ENCODE measurements at places on chromosomes 16 and 17.

- peak; percentile 35 for DNase-seq
Measured at GRCh38 chr17:8691931-8692330, 52.7 kb downstream of the CCDC42 start.

DNA sequence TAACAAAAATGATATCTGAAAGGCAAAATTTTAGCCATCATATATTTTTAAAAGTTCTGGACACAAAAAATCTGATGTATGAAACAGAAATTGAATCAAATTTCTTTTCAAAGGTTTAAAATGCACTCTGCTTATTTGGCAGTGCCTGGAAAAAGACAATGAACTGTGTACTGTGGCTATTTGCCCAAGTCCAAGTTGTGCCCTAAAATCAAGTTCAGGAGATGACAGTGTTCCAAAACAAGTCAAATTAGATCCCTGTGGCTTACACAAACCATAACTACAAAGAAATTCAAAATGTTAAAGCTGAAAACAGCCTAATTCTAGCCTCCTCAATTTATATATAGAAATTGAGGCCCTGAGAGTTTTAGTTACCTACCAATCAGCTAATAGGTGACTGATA is 25.6 kb downstream of the CMC2 start:
- no peak for DNase-seq

DNA sequence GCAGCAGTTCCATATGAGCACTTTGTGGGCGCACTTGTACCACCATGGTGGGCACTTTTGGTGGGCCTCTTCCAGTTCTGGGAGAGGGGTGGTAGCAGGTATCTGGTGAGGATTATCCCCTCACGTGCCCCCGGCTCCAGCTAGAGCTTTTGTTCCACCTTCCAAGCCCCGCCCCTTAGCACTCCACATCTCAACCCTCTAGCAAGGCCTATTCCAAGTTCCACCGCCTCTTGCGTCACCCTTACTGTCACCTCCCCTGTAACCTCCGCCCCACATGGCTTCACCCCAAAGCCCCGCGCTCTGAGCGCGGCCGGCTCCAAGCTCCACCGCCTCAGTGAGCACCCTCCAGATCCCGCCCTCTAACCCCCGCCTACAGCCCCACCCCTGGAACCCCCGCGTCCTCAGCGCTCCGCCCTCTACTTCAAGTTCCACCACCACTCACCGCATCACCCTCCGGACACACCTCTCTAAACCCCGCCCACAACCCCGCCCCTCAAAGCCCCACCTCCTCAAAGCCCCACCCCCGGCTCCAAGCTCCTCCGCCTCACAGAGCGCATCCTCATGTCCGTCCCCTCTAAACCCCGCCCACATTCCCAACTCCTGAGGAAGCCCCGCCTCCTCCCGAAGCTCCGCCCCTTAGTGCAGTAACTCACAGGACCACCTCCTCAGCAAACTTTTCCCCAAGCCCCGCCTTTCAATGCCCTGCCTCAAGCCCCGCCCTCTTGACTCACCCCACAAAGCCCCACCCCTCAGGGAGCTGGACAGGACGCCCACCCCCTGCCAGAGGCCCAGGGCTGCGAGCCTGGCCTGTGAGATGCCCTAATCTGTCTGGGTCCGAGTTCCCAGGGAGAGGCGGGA is 11.1 kb downstream of the SCN4A start:
- DNase-seq, result peak; percentile 81

DNA sequence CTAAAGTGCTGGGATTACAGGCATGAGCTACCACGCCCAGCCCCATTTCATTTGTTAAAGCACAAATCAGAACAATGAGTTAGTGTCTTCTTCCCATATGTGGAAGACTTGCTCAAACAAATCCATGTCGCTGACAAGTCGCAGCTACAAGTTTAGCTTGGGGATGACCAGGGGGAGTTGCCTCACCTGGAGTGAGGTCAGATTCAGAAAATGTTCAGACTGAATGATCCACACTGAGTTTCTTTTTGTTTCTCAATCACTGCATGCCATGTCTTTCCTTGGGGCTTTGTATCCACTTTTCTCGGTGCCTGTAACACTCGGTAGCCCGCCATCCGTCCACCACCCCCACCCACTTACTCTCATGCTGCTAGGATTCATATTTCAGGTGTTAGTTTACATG is 437.3 kb upstream of the DYNLRB2 start:
- DNase-seq, result no peak

- DNase-seq, result peak; percentile 74
Measured at GRCh38 chr17:44599298-44600175, 42.3 kb downstream of the FZD2 start.

DNA sequence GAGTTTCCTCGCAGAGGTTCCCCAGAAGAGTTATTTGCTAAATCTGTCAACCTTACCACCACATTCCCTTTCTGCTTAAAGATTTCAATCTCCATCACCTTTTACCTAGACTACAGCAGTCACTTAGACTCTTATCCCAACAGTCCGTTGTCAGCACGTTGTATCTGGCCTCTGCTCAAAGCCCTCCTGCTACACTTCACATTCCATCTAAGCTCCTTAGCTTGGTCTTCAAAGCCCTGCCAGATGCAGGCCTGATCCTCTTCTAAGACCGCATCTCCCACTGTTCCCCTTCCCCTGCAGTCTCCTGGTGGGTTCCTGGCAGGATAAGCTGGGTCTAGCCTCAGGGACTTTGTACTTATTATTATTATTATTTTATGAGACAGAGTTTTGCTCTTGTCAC is 10.3 kb upstream of the SRCAP start:
- DNase-seq, result no peak

- DNase-seq, result no peak
Measured at GRCh38 chr16:56272583-56272894, 81.2 kb downstream of the GNAO1 start.

GRCh38 chr17:78317794-78318400 is 42.0 kb downstream of the SOCS3 start:
- no peak for DNase-seq

DNA sequence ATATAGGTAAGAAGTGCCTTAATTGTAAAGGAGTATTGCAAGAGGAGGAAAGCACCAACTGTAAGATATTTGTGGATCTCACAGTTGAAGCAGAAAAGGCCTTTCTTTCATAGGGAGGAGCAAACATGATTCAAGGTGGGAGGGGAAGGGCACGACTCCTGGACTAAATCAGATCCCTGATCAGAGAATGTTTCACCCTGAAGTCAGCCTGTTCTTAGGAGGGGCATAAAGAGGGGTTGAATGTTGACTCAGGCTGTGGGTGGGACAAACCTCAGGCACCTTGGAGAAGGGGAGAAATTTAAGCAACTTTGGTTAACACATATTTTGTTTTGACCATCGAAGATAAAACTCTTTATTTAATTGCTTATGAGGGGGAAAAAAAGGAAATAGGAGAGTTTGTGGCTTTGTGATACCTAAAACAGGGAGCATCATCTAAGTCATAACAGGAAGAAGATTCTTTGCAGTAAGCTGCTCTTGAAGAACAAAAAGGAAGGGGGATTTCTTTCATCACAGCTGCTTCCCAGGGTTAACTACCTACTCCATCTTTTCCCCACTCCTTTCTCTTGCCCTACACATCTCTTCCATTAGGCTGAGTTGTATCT is 158.6 kb upstream of the ZNF267 start:
- no peak for DNase-seq

- no peak for DNase-seq
Measured at GRCh38 chr16:27634779-27635178, 84.8 kb downstream of the KATNIP start.

DNA sequence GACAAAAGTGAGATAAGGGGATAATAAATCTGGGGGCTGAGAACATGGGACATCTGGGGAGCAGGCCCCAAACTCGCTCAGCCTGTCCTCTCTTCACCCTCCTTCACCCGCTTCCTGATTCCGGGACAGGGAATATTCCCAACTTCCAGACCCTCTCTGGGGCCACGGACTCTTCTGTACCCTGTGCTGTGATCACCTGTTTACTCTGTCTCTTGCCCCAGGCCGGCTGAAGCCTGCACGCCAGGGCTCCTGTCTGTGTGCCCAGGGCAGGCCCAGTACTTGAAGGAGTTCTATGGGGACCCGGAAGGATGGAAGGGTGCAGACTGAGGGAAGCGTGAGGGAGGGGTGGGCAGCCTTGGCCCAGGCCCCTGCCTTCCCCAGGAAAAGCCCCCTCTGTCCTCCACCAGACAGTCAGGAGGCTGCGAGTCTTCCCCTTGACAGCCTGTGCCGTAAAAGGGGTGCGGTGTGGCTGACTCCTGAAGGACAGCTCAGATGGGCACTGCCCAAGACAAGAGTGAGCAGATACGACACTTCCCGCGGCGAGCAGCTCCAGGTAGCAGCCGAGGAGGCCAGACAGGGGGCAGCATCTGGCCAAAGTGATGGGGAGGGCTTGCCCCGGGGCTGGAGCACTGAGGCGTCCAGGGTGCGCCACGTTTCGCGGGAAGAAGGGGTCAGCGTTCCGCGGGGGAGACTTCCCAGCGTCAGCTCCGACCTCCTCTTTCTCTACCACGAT is 1.0 kb upstream of the CCNF start:
- DNase-seq, result no peak

DNA sequence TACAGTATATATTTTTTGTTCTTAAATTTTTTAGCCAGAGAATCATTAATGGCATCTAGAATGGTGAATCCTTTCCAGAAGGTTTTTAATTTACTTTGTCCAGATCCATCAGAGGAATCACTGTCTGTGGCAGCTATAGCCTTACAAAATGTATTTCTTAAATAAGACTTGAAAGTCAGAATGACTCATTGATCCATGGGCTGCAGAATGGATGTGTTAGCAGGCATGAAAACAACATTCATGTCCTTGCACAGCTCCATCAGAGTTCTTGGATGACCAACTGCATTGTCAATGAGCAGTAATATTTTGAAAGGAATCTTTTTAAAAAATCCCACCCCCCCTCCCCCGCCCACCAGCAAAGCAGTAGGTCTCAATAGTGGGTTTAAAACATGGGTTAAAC is 51.4 kb downstream of the CACNG1 start:
- no peak for DNase-seq

- DNase-seq, result no peak
Measured at GRCh38 chr17:18961634-18962493, 9.9 kb downstream of the SLC5A10 start.

- no peak for DNase-seq
Measured at GRCh38 chr17:43966276-43966675, 12.5 kb upstream of the PYY start.

DNA sequence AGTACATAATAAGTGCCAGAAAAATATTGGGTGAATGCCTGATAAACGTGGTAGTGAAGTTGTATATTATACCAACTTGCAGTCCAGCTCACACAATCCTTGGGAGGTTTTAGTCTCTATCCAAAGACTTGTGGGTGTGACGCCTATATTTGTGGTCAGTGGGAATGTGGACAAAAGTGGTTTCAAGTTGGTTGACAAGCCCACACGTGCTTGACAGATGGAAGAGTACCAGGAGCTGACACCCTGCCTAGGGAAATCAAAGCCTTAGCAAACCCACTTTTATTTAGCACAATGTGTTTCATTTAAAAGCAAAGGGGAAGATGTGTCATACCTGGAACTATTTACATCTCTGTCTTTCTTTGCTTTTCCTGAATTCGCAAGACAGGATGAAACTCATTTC is 79.0 kb downstream of the CA10 start:
- no peak for DNase-seq

DNA sequence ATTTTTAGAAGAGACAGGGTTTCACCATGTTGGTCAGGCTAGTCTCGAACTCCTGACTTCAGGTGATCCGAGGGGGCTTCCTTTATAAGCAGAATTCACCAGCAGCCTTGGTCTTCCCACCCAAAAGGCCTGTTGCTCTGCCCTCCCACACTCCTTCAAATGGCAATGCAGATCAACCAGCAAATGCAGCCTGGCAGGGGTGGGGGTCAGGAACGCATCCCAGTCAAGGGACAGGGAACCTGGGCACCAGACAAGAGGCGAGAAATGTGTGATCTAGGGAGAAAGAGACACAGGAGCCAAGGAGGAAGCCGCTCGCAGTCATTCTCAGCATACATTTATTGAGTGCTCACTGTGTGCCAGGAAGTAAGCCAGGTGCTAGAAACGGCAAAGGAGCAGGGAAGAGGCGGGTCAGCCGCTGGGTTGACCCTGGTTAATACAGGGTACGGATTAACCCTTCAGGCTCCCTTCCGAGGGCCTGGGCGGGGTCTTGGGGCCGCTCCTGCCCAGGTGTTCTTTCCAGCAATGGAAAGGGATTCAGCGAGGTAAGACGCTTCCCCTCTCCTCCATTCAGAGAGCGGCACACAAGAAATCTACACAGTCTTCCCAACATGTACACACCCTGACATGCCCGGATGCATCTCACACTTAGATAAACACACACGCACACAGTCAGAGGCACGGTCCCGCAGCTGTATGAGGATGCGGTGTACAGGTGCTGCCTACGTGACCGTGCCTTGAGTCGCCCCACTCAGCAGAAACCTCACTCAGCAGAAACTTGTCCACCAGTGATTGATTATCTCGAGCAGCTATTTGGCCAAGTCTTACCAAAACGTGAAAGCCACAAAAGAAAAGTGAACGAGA is 6.6 kb upstream of the PITPNA start:
- DNase-seq, result no peak

DNA sequence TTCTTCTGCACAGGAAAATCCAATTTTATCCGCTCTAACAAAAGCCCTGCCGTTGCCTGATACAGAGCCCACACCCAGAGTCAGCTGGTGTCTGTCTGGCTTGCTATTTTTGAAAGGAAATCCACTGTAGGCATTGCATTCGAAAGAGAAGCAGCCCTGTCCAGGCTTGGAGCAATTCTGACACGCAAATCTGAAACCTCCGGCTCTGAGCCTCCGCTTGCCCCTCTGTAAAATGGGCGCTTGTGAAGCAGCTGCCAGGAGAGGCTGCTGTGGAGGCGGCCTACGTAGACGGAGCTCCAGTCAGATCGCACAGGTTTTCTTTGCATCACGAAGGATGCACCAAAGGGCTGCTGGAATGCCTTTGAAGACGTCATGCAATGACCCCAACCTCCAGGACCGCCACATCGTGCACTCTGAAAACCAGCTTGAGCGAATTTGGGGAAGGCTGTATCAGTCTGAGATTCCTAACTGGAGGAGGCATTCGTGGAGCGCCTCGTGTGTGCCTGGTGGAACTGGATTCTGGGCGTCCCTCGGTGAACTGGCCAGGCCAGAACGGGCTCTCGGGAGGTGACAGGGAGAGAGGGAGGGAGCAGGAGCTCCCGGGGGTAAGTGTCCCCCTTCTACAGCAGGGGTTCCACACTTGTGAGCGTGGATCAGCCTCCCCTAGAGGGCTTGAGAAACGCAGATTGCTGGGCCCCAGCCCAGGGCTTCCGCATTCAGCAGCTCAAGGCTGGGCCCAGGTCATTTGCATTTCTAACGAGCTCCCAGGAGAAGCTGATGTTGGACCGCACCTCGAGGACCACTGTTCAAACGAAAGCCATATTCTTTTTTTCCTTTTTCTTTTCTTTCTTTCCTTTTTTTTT is 215.5 kb downstream of the MRTFB start:
- DNase-seq, result no peak

DNA sequence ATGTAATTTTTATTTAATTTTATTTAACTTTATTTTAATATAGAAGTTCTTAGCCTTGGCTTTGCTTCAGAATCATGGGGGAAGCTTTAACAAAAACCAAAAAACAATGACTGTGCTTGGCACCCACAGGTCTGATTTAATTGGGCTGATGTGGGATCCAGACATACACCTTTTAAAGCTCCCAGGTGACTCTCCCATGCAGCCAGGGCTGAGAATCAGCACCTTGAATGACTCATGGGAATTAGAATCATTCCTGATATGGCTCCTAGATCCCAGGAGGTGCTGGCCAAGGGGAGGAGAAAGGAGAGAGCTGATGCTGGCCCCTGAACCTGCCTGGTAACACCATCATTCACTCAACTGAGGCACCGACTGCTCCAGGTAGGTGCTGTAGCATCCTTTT is 240.7 kb downstream of the PARN start:
- no peak for DNase-seq
